ENCODE measurements at places on chromosomes 4 and X.
A peak's percentile ranks its signal among the peaks of the same experiment; 100 is the strongest.

DNA sequence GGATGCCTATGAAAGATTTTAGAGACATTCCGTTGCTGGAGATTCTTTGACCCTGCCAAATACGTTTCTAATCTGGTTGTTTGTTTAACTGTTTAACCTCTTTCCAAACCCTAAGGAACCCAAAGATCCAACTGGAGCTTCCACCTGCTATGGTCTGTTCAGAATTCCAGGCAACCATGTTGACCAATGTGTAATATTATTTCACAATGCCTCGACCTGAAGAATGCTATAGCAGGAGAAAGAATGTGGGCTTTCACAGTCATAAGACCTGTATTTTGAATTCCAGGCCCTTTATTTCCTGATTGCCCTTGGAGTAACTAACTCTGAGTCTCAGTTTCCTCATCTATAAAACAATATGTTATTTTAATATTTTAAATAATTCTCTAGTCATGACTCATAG lies 90.8 kb downstream of the COL25A1 start:
- DNase-seq: no peak

DNA sequence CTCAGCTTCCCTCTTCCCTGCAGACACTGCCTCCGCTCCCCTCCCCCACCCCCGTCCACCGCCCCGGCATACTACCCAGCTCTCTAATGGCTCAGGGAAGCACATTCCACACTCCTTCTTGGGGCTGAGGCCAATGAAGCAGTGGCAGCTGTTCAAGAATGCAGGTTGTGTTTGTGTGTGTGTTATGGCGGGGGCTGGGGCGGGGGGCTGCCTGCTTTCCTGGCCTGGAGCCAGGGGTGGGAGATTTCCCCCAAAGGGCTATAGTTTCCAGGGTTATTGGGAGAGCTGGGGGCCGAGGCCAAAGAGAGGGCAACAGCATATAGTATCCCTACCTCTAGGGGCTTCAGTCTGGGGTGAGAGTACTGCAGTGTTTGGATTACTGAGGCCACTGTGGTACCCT lies 149.4 kb downstream of the EFNB1 start:
- DNase-seq: no peak

DNA sequence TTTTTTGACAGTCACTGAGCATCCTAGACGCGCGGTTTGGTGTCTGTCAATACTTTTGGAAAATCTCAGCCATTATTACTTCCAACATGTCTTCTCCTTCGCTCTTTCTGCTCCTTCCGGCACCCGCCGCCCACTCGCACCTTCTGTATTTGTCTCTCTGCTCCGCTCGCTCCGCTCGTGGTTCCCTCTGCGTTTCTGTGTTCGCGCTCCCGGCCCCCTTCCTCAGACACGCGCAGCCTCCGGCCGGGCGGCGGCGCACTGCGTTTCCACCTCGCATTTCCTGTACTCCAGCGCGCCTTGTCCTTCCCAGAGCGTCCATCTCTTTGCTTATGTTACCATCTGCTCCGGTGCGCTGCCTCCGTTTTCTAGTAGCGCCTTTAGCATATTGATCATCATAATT lies 21.1 kb downstream of the PDE6B start:
- no peak for DNase-seq

GRCh38 chr4:158032733-158033415 lies 140.0 kb downstream of the GASK1B start:
- DNase-seq: no peak

GRCh38 chr4:10593130-10593529 lies 91.4 kb downstream of the CLNK start:
- no peak for DNase-seq

GRCh38 chrX:54449929-54450328 lies 9.7 kb downstream of the TSR2 start:
- no peak for DNase-seq

DNA sequence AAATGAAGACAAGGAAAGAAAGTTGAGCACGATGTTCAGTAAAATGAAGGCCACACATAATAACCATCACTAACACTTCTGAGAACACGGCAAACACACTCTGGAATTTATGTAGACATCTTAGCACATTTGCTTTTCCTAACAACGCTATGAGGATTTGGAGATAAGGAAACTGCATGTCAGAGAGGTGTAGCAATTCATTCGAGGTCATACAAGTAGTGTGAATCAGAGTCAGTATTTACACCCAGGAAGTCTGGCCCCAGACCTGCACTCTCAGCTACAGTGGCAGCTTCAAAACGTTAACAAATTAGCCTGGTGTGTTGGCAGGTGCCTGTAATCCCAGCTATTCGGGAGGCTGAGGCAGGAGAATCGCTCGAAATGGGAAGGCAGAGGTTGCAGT lies 253.4 kb downstream of the PDGFC start:
- no peak for DNase-seq

DNA sequence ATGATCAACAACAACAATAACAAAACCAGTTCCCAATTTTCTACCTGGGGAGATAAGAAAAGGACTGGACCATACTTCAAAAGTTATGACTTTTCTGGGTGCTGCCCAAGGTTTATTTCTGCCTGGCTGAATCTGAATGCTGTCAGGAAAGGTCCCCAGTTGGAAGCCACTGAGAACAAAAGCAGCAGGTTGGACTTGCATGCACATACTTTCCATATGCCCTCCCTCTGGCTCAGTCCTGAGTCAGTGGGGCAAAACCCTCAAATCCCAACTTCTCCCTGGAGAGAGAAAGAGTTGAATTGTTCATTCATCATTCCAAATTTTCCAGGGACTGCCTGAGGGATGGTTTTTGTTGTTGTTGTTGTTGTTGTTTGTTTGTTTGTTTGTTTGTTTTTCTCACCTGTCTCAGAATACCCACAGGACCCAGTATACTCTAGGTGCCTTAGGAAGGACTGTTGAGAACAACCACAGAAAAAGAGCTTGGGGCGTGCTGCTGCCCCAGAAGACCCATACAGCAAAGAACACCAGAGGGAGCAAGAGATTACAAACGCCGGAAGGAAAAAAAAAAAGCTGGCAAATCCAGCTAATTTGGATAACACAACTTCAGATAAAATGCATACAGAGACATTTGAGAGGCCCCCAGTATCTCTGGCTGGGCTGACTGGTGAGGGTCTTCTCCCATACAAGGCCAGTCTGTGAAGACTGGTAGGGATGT lies 138.9 kb upstream of the INPP4B start:
- DNase-seq: no peak

- no peak for DNase-seq
Measured at GRCh38 chr4:40702800-40703151, 47.0 kb upstream of the NSUN7 start.

DNA sequence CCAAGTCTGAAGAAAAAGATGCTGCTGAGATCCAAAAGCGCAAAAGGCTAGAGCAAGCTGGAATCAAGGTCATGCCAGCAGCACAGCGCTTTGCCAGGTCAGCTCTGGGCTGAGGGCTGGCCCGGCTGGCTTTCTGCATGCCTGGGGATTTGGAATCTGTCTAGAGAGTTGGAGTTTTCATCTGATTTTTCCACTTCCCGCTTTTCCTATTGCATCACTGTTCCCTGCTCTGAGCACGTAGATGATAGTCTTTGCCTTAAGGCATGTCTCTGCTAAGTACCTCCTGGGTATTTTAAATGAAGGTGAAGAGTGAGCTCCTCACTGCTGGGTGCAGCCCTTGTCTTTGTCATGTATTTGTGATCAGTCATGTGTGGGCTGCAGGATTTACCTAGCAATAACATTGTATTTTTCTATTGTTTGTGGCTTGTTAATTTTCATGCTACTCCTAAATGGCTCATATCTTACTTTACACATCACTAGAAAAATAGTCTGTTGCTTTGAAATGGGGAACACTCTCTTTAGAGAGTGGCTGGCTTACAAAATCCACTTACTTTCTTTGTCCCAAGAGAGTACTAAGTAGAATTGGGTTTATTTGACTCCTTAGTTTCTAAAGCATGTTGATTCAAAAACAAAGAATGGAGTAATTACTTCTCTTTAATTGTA lies 82.8 kb downstream of the LIMCH1 start:
- no peak for DNase-seq

DNA sequence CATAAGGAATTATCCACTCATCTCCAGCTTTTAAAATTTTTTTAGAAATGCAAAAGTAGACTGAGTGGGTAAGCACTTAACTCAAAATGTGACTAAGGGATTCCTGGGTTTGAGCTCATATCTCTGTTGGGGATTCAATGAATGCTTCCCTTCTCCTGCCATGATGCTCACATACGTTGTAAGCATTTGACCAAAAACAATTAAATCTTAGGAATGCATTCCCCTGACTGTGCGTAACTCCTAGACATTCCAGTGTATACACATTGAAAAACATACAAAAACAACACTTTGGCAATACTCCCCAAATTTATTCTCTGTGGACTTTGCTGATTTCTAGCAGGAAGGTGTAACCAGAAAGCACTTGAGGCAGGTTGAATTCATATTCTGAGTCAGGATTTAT lies 29.8 kb downstream of the SPANXA2 start:
- no peak for DNase-seq

GRCh38 chrX:15579778-15580747 lies 20.7 kb downstream of the ACE2 start:
- no peak for DNase-seq

GRCh38 chr4:26220696-26221095 lies 100.1 kb upstream of the RBPJ start:
- no peak for DNase-seq

DNA sequence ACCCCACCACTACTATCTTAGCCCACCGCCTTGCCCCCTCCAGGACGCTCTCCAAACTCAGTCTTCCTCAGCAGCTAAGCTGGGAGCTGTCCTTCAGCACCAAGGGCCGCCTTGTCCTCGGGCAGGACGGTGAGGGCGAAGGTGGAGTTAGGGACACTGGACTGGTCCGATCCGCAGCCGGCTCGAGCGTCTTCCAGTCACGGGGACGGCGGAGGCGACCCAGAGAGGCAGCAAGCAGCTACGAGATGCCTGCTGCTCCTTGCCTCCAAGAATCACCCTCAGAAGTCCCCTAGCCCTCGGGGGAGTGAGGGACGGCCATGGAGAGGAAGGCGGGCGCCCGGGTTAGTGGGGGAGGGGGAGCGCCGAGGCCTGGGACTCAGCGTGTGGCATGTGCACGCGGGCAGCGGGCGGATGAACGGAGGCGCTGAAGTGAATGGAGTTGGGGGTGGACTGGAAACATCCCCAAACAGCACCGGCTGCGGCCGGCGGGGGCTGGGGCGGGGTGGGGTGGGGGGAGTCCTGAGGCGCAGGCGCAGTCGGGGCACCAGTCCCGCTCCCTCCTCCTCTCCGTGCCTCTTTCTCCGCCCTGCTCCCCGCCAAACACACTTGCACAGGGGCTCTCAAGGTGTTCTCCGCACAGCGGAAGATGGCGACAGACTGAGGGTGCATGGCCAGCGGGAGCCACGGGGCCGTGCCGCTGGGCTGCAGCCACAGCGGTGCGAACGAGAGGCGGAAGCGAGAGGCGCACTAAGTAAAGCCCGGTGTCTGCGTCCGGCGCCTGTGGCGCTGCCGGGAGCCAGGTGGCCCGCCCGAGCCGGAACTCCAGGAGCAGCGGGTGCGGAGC lies at the start of gene NALF2:
Gene NALF2 (plus strand): TSS at position 545 of the 844 bp plus-strand sequence. CDS start 957 bp downstream, outside the sequence.
- DNase-seq: peak; percentile 64

GRCh38 chrX:113399506-113400192 lies 559.0 kb upstream of the AMOT start:
- DNase-seq: no peak

DNA sequence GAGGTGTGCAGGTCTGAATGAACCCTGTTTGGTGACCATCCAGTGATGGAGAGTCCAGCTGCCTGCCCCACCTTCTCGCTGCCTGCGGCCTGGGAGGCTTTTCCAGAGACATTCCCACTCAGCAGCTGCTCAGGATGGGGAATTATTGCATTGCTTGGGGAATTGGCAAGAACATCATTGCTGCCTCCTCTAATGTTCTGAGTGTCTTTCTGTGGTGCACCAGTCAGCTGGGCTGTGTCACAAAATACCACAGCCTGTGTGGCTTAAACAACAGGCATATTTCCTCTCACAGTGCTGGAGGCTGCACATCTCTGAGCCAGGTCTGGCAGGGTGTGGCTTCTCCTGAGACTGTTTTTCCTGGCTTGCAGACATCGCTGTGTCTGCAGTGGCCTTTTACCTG lies 86.8 kb upstream of the AFAP1 start:
- DNase-seq: no peak

DNA sequence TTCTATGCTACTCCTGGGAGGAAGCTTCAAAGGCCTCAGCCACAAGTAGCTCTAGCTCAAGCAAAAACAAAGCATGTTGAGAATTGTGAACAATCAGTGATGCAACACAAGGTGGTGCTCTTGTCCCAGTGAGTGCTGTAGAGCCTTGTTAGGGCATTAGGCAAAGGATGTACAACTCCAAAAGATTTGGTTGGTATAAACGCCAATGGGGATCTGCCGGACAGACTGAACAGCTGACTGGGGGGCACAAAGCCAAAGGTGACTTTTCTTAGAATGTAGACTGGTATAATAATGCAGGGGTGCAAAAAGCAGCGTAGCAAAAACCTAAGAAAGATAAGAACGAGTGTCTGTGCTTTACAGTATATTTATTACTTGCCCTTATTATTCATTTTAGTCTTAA lies 62.6 kb upstream of the ALB start:
- peak; percentile 26 for DNase-seq

DNA sequence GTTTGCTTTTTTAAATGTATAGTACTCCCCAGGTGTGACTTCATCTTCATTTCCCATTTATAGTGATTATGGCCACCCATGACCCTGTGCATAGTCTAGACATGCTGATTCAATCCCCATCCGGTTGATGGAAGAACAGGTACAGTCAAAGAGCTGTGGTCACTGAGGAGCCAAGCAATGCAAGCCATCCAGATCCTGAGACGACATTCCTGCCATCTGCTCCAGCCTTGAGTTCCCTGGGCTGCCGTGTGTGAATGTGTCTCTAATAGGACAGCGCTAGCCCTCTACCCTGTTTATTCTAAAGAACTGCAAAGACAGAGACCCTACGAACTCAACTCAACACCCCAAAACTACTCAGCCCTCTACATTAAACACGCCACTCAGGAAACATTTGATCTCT lies 1.7 kb downstream of the KCNIP4 start:
- DNase-seq: no peak

DNA sequence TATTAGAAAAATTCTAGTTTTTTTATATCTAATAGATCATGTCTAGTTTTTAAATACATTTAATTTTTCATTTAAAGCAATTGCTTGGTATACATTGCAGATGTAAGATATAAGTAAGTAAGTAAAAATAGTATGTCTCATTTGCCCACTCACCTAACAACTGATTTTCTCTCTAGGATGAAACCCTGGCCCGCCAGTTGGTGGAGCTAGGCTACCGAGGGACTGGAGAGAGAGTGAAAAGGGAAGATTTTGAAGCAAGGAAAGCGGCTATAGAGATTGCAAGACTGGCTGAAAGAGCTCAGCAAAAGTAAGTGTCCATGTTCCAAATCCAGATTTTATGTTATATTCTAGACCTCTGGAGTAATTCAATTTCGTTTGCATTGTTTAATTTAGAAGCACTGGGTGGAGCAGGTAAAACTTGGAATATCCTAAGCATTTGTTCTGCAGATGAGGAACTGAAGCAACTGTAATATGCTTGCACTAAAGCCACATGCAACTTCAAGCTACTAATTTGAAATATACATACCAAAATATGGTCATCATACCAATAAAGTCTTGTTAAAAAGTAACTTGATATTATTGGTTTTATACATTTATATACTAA lies 27.1 kb downstream of the CFAP299 start:
- peak; percentile 40 for DNase-seq

Data from left kidney (tissue), 8 donors.